ENCODE measurements at places on chromosomes 2 and 18.
A peak's percentile ranks its signal among the peaks of the same experiment; 100 is the strongest.

GRCh38 chr2:84481702-84482101 lies 22.6 kb upstream of the SUCLG1 start:
- DNase-seq = no peak

- DNase-seq = no peak
Measured at GRCh38 chr2:233470839-233471238, 95.7 kb downstream of the USP40 start.

- DNase-seq = no peak
Measured at GRCh38 chr2:57075226-57075625, 891.4 kb downstream of the CCDC85A start.

GRCh38 chr2:200863782-200864175 lies 679 bp downstream of the CLK1 start:
- DNase-seq = peak; percentile 41

GRCh38 chr2:17780546-17780945 lies 26.6 kb downstream of the GEN1 start:
- DNase-seq = no peak

DNA sequence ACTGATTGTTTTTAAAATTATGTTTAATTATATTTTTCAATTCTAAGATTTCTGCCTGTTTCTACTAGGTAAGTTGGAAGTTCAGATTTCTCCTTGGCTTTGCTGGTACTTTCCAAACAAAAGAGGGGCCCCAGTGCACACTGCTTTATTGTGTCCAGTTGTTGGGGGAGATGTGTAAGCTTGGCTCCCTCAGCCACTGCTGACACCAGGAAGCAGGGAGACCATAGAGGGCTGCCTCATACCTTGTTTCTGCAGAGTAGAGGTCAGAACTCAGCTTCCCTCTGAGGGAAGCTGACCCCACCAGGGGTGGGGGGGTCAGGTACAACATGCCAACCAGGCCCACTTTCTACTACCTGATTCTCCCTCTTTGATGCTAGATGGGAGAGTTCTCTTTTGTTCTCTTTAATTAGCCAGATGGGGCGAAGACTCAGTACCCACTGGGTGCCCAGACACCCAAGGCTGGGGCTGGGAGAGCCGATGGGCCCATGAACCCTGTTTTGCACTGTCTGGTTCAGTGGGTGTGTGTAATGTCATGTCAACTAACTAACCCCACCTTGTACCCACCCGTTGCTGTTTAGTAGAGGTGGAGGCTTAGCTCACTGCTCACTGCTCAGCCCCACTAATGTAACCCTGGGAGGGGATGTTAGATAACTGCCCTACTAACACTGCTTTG lies 14.7 kb downstream of the BCL2L11 start:
- no peak for DNase-seq

DNA sequence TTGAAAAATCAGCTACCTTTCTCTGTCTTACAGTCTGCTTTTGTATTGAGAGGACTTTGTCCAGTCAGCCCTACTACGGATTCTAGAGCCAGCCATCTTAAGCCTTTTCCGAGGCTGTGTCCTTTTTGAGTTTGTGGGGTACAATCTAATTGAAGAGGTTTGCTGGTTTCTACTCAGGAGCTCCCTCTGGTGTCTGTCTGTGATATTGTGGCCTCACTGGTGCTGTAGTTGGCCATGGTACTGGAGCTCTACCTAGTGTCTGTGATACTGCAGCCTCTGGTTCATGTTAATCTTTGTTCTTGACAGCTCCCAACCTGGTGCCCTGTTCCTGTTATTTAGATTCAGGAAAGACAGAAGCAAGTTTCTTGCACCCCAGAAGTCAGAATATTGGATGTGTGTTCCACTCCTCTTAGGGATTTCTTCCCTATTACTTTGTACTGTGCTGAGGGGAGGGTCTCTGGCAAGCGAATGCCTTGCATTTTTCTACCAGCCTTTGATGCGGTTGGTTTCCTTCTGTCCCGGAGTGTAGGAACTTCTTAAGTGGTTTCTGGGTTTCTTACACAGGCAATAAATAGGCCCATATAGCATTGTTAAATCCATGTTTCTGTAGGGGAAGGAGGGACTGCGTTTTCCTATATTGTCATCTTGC lies 78.5 kb downstream of the ACSL3 start:
- DNase-seq = no peak

DNA sequence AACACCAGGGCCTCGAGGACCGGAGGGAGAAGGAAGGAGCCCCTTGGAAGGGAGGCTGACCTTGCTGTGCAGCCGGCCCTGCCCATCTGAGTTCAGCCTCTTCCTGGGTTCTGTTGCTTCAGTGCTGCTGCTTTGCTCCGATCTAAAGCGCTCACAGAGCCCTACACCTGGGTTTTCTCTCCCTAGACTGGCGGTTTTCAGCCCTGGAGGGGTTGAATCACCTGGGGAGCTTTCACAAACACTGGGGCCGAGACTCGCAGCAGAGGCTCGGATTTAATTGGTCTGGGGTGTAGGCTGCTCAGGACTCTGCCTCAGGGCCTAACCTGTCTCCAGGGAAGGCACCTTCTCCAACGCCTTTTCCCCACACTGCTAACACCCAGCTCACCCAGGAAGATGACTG lies 40.9 kb upstream of the SMAD7 start:
- no peak for DNase-seq

GRCh38 chr2:26054598-26055348 lies 20.9 kb downstream of the RAB10 start:
- DNase-seq = no peak

Data from left renal cortex interstitium (tissue), 4 donors.